ENCODE measurements at places on chromosomes 1 and 21.

DNA sequence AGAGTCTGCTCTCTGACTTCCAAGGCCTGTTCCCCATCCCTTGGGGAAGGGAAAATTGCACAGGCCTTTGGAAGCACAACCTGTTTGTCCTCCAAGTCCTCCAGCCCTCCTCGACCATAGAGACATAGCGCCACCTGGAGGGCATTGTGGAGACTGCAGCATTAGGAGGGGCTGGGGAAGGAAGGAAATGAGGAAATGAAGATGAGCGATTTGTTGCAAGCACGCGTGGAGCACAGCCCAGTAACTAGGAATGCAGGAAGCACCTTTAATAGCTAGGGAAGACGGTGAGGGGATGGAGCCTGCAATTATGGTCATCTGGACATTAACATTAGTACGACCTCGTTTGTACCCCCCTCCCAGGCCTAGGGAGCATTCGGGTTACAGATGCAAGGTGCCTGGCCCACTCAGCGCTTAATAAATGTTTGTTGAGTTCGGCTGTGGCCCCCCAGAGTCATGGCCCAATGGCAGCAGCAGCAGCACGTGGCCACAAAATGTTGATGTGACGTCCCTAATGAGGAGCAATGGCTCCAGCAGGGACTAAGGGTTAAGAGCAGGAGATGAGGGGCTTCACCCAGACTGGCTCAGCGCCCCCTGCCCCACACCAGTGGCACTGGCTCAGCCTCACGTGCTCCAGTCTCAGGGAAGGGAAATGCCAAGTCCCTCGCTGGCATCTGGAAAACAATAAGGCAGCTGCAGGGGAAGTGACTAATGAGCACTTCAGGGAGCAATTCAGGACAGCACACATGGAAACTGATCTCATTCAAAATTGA is 8.0 kb upstream of the CAMK2N1 start:
- ATAC-seq, result peak; percentile 65

GRCh38 chr1:21782349-21782867 is 541 bp downstream of the USP48 start:
- ATAC-seq, result peak; percentile 22

DNA sequence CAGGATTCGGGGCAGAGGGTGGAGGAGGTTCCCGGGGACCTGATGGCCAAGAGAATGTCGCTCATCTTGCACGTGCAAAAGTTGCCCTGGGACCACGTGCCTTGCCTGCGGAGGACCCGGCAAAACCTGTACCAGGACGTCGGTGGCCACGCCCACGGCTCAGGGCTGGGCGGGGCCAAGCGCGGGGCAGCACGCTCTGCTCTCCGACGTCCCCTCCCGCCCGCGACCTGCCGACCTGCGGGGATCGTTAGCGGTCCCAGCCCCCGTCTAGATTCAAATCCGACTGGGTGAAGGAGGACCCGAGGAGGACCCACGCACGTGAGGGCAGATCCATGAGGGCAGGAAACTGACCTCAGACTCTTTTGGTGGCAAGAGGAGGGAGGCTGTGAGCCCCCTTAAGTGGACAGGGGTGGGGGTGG is at the start of gene C1orf167:
TSS of gene C1orf167 (plus strand) at position 206 of the 419 bp plus-strand sequence. CDS start 2,208 bp downstream, outside the sequence.
- peak; percentile 45 for ATAC-seq

DNA sequence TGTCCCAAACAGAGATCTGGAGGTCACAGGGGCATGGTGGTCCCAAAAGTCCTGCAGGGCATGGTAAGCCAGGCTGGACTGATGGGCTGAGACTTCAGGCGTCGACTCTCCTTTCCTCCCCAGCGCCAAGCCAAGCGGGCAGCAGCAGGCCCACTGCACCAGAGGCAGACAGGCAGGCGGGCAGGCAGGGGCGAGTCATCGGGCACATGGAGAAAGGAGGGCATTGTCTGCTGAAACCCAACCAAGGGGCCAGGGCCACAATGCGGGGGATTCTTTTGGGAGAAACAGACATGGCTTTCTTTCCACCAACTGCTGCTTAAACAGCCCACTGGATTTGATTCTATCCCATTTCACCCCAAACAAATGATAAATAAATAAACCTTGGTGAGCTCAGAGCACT is 46.2 kb downstream of the TRABD2B start:
- no peak for ATAC-seq

GRCh38 chr1:2594001-2594640 is 7.5 kb downstream of the PRXL2B start:
- ATAC-seq, result no peak

DNA sequence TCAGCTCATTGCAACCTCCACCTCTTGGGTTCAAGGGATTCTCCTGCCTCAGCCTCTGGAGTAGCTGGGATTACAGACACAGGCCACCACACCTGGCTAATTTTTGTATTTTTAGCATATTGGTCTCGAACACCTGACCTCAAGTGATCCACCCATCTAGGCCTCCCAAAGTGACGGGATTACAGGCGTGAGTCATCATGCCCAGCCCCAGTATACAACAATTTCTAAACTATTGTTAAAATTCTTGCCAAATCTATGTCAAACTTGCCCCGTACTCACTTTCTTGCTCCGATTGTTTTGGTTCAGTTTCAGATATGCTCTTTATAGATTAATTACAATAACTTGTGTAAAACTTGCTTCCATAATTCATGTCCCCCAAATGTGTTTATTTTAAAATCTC is 4.1 kb downstream of the RGS18 start:
- ATAC-seq, result no peak

DNA sequence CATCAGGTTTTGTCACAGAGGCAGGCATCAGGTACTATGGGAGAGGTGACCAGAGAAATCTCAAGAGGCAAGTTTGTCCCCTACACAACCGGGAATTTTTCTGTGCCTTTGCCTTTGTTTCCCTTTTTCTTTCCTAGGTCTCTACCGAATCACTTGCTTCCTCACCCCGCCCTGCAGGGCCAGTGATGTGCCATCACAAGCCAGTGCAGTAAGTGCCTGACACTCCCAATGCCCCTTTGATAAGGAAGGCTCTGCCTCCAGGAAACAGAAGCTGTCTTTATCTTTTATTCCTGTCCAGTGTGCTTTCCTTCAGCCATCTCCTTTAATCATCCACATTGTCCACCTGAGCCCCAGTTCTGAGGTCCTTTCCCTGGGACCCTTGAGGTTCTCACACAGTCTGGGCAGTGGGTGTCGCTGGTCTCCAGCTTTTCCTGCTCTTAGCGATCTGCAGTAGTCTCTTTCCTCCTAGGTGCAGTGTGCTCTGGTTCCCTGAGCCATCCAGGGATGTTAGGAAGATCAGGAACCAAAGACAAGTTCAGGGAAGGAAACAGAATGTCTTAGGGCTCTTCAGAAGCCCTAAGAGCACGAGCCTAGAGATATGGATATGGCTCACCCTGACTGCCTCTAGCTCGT is 36.6 kb downstream of the GJA5 start:
- no peak for ATAC-seq

DNA sequence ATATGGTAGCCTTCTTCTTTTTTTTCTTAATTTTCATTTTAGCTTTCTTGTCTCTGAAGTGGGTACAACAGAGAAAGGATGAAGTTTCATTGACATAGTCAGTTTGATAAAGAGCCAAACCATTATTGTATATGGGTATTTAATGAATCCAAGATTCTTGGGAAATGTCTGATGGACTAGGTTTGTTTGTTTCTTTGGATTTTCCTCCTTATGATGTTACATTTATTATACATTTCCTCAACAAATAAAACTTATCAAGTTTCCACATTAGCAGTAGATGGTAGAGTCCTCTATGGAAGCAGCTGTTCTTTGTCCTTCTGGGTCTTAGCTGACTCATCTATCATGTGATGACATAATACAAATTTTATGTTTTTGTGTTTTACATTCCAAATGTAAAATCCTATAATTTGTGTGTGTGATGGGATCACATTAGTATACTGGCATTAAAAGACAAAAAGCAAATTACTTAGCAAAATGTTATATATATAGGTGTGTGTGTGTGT is 6.0 kb downstream of the COL24A1 start:
- ATAC-seq, result no peak

DNA sequence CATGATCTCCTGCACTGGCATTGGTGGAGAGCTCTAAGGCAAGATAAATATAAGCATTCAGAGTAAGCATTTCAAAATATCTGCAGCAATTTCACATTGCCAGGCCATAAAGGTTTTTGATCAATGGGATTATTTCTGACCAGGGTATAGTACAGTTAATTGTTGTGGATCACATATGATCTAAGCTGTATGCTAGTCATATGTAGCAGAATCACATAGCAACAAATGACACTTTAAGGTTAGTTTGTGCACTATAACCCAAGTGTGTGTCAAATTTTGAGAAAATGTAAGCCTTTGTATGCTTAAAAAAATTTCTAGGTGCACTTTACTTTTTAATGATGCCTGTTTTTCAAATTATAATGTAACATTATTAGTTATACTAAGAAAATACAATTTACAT is 386.0 kb upstream of the ADAMTS5 start:
- no peak for ATAC-seq

GRCh38 chr1:117022114-117022513 is 20.6 kb downstream of the CD101 start:
- ATAC-seq, result no peak

- ATAC-seq, result no peak
These were observed 3.8 kb upstream of the MAB21L3 start for GRCh38 chr1:116107371-116107770.

All from esophagus mucosa (tissue), 1 donor.